ENCODE measurements at places on chromosomes 16 and 17. TPM values are rescaled to one million over a fixed set of nuclear protein-coding genes. Genes with fewer than 3 reads are reported as not detected.

GRCh38 chr17:36863676-36864612, 73.3 kb upstream of the LHX1 start:
- DNase-seq, result no peak

- DNase-seq, result no peak
Observed at GRCh38 chr17:56034197-56034635, 119.1 kb upstream of the ANKFN1 start.

- DNase-seq, result no peak
Observed at GRCh38 chr16:60481591-60481990, 1554.6 kb downstream of the CDH8 start.

- DNase-seq, result no peak
Observed at GRCh38 chr16:3854750-3855541, 25.6 kb downstream of the CREBBP start.

DNA sequence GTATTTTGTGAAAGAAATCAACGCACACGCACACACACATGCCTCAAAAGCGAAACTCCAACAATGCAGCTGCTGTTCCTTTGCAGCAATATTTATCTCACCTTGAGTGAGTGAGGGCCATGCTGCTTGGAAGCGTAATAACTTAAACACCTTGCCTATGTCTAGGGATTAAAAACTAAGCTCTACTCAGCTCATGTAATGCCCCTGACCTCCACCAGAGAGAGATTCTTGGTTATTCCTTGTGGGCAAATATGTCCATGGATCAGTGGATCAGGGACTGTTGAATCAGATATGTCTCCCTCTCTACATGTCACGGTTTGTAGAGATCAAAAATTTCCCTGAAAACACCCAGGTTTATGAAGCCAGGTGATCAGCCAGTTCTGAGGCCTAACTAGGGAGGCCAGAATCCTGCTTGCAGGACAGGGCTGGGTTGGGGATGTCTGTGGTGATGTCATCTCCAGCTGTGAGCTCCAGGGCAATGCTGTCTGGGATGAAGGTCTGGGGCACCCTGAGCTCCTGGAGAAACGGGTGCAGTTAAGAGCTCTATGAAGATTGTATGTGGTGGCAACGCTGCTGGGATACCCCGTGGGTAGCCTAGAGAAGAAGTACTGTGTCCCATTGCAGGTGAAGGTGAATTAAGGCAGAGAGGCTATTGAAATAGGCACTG, 149.4 kb downstream of the KCNJ12 start:
- DNase-seq, result no peak

DNA sequence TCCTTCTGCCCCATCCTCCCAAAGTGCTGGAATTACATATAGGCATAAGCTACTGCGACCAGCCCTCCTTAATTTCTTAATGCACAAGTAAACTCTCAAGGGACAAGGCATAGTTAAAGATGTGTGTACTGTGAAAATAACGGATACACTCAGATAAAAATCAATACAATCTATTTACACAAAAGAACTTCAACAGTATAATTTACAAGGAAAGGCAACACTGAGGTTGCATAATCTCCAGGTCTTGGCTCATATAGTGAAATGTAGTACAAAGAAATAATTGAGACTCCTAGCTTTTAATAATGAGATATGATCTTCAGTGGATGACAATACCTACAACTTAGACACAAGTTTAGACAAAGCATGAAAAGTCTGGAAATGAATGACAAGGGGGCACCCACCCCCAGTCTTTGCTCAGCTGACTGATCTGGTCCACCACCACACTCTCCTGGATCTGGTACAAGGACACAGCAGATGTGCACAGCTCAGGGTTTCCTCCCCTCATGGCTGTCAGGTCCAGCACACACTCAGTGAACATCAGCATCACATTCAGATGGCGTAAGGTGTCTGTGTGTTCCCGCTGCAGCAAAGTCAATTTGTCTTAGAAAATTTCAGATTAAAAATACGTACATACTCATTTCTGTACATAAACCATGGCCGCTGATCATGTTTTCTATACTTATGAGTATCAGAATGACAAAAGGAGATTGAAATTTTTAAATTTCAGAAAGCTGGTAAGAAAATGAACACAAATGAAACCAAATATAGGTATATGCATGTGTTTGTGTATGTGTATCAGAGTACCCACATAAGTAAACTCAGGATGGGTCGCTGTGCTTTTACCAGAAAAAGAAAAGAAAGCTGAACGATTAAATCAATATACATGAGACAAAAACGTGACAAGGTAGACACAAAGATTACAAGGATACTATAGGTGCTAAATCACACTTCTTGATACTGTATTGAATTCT, 33.7 kb upstream of the ALDH3A1 start:
- DNase-seq, result no peak

- no peak for DNase-seq
Observed at GRCh38 chr16:1337486-1337885, 4.0 kb downstream of the BAIAP3 start.

Gene ABCA9
- total RNA-seq, result 0.91 TPM

DNA sequence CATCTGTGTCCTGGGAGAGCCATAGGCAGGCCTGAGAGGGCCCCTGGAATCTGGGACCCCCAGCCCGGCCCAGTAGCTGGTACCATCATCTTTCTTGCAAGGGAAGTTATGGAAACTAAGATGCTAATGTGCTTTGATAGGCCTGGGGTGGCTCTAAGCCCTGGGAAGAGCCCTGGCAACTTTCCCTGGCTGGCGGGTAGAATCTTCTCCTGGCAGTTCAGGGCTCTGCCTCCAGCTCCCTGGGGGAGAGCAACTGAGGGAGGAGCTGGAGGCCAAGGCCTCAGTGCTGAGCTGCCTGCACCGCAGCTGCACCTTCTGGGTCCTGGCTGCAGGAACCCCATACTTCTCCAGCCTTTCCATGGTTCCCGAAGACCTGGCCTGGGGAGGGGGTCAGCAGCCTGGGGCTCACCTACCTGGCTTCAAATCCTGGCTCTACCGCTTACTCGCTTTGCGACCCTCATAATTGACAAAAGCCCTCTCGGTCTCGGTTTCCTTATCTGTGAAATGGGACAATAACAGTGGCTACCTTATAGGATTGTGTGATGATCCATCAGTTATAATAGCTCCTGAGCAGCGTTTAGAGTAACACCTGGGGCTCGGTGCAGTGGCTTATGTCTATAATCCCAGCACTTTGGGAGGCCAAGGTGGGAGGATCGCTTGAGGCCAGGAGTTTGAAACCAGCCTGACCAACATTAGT, 333.7 kb downstream of the SEC14L1 start:
- DNase-seq, result no peak

DNA sequence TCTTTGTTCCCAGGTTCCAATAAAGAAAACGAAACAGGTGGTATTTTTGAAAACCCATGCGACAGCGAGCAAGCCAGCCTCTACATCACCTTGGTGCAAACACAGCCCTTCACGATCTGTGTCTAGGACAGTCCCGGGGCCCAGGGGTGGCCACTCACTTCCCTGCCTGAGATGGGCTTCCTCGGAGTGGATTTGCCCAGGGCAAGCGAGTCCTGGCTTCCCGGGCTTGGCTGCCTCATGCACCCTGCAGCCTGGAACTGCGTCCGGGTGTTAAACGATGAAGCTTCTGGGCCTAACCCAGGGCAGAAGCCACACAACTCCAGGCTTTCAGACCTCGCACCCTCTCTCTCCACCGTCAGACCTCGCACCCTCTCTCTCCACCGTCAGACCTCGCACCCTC, 66.0 kb downstream of the RPH3AL start:
- DNase-seq, result no peak

Gene DUXB
- total RNA-seq, result not detected

DNA sequence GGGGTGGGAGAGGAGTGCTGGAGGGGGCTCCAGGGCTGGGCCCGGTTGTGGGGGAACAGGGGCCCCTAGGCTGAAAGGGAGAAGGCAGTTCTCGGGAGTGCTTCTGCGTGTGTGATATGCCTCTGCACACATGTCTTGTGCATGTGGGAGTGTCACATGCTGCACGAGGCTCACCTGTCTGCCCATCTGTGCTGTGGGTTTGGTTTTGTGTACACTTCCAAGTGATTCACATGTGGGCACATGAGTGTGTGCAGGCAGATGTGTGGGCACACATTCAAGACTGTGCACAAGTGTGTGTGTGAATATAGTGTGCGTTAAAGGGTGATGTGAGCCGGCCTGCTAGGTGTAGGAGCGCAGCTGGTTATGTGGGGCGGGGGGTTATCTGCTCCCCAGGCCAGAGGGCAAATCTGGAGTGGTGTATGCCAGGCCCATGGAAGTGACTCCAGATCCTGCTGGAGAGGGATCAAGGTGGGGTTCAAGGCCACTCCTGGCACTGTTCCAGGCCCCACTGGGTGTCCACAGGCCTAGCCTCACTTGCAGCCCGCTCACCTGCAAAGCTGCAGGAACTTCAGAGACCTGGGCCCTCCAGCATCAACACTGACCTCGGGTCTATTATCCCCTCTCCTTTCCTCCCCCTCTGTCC, 3.8 kb upstream of the BAHCC1 start:
- DNase-seq, result no peak
